ENCODE measurements at places on chromosomes 16 and 17.

DNA sequence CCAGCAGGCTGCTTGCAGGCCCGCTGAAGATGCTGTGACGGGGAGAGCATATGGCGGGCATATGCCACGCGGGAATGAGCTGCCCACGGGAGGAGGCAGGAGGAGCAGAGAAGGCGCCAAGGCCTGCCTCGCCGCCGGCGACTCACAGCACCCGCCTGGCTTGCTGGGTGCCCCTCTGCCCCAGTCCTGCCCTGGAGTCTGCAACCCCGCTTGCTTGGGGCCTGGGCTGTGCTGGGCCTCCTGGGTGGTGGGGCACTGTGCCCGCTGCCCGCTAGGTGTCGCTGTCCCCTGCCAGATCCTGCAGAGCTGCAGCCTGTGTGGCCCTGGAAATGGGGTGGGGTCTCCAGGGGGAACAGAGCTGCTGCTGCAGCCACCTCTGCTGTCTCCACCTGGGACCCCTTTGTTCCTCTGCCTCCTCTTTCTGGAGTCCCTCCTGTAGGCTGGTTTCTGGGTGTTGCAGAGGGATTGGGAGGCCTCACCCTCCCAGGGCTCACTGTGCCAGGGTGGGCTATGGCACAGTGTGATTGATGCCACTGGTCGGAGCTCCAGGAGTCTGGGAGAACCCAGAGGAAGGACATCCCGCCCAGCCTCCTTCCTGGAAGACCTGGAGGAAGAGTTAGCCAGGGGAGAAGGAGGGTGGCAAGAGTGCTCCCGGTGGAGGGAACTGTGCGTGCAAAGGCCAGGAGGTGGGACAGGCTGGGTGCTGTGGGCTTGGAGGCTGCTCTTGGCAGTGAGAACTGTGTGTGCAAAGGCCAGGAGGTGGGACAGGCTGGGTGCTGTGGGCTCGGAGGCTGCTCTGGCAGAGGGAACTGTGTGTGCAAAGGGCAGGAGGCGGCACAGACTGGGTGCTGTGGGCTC is 141.0 kb upstream of the CIBAR2 start:
- peak; percentile 71 for DNase-seq

DNA sequence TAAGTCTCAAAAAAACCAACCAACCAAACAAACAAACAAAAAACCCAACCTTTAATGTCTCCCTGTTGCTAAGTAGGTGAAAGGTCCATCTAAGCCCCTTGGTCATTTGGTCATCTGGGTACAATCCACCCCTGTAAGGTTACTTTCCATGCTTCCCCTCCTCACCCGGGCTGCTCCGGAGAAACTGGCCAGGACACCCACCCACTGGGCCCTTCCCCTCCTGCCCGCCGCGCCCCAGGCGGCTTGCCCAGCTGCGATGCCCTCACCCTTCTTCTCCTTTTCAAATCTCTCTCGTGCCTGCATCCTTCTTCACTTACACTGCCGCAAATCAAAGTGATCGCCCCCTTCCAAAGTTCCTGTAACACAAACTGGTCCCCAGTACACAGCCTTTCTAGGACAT is 2.0 kb downstream of the NTAN1 start:
- no peak for DNase-seq

DNA sequence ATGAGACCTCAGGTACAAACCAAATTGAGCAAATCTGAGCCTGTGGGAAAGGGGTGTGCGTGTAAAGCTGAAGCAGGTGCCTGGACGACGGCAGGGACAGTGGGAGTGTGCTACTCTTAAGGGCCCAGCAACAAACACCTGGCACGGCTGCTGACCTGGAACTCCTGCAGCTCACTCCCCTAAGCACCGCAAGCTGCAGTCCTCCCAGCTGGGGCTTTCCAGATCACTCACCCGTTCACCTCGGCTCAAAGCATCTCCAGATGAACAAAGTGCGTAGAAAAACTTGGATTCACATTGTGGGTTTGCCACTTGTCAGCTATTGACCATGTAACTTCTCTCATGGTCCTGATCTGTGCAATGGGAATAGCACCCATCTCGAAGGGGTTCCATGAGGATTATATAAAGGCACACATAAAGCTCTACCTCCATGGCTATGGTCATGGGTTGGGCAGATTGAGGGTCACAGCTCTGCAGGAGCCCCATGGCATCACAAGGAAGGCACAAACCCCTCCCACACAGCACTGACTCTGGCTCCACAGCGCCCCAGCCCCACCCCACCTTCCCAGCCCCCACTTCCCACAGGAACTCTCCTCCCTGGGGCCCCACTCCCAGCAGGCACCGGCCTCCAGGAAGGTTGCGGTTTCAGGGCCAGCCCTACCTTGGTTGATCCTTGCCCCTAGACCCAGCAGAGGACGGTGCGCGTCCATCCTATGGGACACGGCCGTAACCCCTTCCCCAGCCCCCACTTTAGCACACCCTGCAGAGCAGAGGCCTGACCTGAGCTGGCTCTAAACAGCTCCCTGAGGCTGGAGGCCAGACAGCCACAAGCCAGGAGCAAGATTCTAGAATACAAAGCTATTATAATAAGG is 21.9 kb downstream of the ST3GAL2 start:
- no peak for DNase-seq

- no peak for DNase-seq
Measured at GRCh38 chr16:86661706-86662105, 83.4 kb downstream of the FOXL1 start.

GRCh38 chr16:85048921-85049562 is 21.4 kb downstream of the KIAA0513 start:
- no peak for DNase-seq
